ENCODE measurements at places on chromosomes 5 and 9. TPM values are rescaled to one million over a fixed set of nuclear protein-coding genes. Genes with fewer than 3 reads are reported as not detected.

GPRIN1 gene
- total RNA-seq = 3.5 TPM

BHMT2 gene
- total RNA-seq = 34.5 TPM

FAM169A gene
- total RNA-seq = 3.9 TPM

CORO2A gene
- total RNA-seq = 2.2 TPM

FST gene
- 52.5 TPM for total RNA-seq

Measured in fibroblast of villous mesenchyme (primary cell).